ENCODE measurements at places on chromosomes 2 and 18.

DNA sequence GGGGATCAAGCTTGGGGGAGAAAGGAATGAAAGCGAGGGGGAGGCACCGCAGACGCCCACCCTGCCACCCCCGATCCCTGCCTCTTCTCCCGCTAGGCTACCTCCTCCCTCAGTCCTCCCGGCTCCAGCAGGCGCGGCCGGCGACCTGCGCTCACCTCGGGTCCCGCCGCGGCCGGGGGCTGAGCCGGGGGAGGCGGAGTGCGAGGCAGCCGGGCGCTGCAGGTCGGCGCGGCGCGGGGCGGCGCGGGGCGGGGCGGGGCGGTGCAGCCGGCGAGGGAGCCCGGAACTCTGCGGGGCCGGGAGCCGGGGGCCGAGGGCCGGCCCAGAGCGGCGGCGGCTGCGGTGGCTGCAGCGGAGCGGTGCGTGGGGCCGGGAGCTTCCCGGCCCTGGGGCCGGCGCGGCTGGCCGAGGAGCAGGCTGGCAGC, 477 bp downstream of the ACVR1 start:
- DNase-seq, result no peak

DNA sequence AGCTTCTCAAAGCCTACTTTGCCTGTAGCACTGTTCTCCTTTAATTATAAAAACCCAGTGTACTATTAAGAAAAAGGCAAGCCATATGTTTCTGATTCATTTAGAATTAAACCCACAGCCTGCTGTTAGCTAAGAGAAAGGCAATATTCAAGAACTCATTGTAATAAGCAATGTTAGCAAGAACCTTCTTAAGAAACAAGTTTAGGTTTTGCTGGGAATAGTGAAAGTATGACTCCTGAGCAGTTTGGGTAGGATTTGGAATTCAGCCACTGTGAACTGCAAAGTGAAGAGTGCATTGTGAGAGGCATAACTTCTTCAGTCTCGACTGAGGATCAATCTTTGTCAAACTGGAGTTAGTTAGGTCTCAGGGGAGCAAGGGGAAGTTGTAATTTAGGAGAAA, 206.5 kb upstream of the NT5C1B start:
- no peak for DNase-seq

DNA sequence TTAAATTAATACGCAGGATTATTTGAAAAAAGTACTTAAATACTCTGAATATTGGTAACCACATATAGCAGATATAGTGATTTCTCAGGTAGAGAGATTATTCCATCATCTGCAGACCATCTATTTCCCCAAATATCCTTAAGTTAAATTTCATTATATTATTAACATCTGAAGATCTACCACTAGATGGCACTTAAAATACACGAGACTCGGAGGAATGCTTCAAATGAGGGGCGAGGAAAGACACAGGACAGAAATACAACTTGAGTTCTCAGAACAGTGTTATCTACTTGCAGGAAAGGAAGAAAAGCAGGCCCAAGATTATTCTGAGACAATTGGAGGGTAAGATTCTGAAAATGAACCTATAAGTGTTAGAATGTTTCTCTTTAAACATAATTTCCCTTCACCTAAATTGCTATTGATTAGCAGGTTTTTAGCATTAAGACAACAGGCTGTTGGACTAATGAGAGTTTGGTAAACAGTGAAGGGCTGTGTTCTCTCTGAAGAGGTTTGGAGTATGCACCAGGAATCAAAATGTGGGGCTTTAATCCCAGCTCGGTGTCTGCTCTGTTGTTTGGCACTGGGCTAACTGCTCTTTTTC, 76.9 kb upstream of the GCFC2 start:
- DNase-seq, result no peak

- DNase-seq, result no peak
Measured at GRCh38 chr2:52264488-52264887, 1232.6 kb upstream of the NRXN1 start.

DNA sequence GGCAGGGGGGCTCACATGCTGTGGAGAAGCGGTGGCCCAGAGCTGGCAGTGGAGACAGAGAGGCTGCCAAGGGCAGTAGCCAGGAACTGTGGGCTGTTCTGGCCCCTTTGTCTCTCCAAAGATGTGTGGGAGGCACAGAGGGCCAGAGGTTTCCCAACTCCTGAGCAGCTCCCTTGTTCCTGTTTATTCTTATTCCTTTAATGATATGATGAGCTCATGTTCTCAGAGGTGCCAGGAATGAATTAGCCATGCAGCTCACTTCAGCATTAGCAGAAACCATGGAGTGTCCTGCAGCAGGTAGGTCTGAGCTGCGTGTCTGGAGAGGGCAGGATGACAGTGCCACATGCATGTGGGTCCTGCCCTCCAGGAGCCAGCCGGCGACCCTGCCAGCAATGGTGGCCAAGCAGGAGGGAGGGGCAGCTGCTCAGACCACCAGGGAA, 77.9 kb upstream of the FZD7 start:
- no peak for DNase-seq

Data from epithelial cell of proximal tubule (primary cell).